ENCODE measurements at places on chromosomes 11 and 22.

DNA sequence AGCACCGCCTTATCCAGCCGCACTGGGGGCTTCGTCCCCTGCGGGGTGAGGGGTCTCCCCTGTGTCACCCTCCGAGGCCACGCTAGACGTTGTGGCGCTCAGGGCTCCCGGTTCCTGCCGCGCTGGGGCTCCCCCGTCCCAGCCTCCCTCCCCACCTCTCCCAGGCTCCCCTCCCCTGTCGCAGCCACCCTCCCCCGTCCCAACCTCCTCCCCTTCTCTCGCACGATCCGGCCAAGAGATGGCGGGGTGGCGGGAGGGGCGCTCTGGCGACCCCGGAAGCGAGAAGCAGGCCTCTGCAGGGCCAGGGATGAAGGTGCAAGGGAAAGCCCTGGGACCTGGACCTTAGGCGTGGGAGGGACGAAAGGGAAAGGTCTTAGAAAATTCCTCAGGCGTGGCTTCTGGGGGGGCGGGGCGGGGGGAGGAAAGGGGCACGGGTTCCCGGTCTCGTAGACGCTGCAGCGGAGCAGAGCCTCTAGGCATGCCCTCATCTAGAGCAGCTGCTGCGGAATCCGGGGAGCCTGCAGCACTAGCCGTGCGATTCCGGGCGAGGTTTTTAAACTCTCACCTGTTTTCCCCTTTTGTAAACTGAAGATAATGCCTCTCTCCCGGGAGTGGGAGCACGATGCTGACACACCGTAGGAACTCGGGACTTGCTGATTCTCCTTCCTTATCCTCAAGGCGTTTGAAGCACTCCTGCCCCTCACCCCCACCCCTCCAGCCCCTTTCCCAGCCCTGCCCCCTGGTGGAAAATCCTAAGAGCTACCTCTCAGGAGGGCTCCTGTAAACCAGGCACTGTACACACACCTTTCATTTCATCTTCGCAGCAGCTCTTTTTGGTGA lies 14.4 kb downstream of the KCNJ5 start:
- peak overlapping the region; percentile 68 for H3K4me3 ChIP-seq
- no peaks in the 10 kb centered on the region for H3K36me3 ChIP-seq

GRCh38 chr22:49562685-49563249 lies 264.9 kb downstream of the BRD1 start:
- H3K27me3 ChIP-seq = no peaks in the 10 kb centered on the region
- no peaks in the 10 kb centered on the region for H3K4me1 ChIP-seq

- H3K4me1 ChIP-seq = peaks cover 30% of the 10 kb centered on the region
- H3K27me3 ChIP-seq = no peaks in the 10 kb centered on the region
- peaks cover 2% of the 10 kb centered on the region for H3K36me3 ChIP-seq
Observed at GRCh38 chr22:46058091-46058420, 81.1 kb upstream of the WNT7B start.

- no peaks in the 10 kb centered on the region for H3K27me3 ChIP-seq
- no peak overlapping the region for H3K4me3 ChIP-seq
- no peaks in the 10 kb centered on the region for H3K36me3 ChIP-seq
- no peak for DNase-seq
- no peak overlapping the region for H3K27ac ChIP-seq
- H3K4me1 ChIP-seq = peaks cover 2% of the 10 kb centered on the region
Observed at GRCh38 chr11:9852465-9852864, 188.6 kb downstream of the SWAP70 start.

DNA sequence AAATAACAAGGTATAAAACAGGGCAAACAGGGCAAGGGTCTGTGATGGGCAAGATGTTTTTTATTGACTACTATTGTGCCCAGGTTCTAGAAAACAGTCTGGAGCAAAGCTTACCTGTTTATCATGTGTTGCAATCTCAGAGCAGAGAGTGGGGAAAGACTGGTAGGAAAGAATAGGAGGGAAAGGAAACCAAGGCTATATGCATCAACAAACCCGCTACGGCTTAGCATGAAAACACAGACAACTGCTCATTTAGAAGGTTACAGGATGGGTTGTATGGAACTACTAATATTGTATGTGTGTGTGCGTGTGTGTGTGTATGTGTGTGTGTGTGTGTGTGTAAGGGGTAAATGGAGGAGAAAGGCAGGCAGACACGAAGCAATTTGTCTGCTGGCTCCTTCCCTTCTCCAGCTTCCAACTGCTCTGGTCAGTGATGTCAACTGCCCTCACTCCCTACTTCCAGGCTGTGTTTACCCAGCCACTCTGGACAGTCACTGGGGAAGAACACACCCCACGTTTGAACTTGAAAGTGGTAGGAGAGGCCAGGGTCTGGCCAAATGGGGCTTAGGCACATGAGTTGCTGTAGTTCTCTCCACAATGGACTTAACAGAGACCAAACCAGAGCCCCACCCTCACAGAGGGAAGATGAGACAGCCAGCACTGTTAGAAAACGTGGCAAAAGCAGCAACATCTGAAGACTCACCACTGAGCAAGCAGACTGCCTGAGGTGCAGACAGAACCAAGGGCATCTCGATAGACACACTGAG lies 47.0 kb downstream of the GAB2 start:
- H3K4me3 ChIP-seq = no peak overlapping the region
- no peak overlapping the region for H3K27ac ChIP-seq
- peaks cover 41% of the 10 kb centered on the region for H3K4me1 ChIP-seq
- no peak for DNase-seq

DNA sequence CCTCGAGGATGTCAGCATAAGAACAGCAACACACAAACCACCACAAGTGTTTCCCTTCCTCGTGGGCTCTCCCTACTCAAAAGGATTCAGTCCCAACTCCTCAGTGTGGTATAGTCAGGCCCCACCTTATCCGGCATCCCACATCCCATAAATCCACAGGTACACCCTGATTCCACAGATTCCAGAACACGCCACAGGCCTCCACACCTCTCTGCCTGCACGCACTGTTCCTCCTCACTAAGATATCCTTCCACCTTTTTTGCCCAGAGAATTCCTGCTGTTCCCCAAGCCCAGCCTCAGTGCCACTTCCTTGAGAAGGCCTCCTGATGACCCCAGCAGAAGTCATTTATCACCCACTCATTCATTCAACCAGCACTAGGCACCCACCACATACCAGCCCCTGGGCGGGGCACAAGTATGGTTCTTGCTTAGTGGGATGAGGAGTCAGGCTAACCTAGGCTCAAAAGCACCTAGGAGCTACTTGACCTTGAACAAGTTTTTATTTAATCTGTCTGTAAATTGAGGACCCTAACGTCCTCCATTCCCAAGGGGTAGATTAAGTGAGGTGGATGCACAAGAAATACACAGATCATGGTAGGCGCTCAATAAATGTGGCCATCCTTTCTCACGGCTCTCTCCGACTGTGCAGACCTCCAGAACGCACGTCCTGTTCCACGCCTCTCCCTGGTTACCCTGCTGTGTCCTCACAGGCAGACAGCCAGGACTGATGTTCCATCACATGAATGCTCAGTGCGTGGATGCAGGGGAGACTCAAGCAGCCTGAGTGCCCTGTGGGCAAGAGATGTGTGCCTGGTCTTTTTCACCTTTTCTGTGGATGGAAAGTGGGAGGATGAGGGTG lies 2.1 kb upstream of the KCNJ4 start:
- H3K27me3 ChIP-seq = peaks cover 73% of the 10 kb centered on the region
- no peak overlapping the region for H3K27ac ChIP-seq
- no peak for DNase-seq
- H3K4me1 ChIP-seq = peaks cover 3% of the 10 kb centered on the region
- H3K4me3 ChIP-seq = peak overlapping the region; percentile 60
- peaks cover 3% of the 10 kb centered on the region for H3K36me3 ChIP-seq

DNA sequence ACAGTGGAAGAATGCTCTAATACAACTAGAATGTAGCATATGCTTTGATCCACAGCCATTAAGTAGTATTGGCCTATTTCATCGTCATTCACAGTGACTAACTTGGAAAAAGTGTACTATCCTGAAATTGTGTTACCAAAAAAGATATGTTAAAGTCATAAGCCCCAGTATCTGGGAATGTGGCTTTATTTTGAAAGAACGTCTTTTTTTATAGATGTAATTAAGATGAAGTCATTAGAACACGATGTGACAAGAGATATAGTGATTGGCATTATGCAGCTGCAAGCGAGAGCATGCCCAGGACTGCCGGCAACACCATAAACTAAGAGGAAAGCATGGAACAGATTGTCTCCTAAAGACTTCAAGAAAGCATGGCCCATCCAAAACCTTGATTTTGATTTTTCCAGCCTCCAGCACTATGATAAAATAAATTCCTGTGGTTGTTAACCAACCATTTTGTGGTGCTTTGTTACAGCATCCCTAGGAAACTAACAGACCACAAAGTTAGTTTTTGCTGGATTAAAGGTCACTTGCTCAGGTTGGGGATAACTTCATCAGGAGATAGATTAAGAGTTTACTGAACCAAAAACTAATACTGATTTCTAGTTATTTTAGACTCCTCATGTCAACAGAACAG lies 870.6 kb upstream of the LRRC4C start:
- H3K36me3 ChIP-seq = no peaks in the 10 kb centered on the region
- no peak for DNase-seq
- H3K27ac ChIP-seq = no peak overlapping the region
- H3K4me1 ChIP-seq = no peaks in the 10 kb centered on the region

DNA sequence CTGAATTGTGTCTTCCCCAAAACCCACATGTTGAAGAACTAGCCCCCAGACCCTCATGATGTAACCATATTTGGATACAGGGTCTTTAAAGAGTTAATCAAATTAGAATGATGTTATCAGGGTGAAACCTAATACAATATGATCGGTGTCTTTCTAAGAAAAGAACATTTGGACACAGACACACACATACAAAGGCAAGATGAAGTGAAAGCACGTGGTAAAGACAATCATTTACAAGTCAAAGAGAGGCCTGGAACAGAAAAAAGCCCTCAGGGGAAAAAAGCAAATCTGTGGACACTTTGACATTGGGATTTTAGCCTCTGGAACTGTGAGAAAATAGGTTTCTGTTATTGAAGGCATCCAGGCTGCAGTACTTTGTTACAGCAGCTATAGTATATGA lies 733.4 kb downstream of the JRKL start:
- no peak overlapping the region for H3K27ac ChIP-seq
- no peak overlapping the region for H3K4me3 ChIP-seq
- no peaks in the 10 kb centered on the region for H3K4me1 ChIP-seq
- no peak for DNase-seq
- no peaks in the 10 kb centered on the region for H3K36me3 ChIP-seq
- H3K27me3 ChIP-seq = no peaks in the 10 kb centered on the region

GRCh38 chr11:44199816-44200215 lies 104.3 kb downstream of the EXT2 start:
- H3K4me1 ChIP-seq = no peaks in the 10 kb centered on the region
- H3K36me3 ChIP-seq = peaks cover 42% of the 10 kb centered on the region
- no peaks in the 10 kb centered on the region for H3K27me3 ChIP-seq
- no peak overlapping the region for H3K4me3 ChIP-seq
- H3K27ac ChIP-seq = no peak overlapping the region
- no peak for DNase-seq

- DNase-seq = no peak
- peaks cover 38% of the 10 kb centered on the region for H3K27me3 ChIP-seq
- H3K4me1 ChIP-seq = peaks cover 10% of the 10 kb centered on the region
- H3K4me3 ChIP-seq = no peak overlapping the region
Observed at GRCh38 chr11:79018371-79018849, 422.4 kb downstream of the TENM4 start.

DNA sequence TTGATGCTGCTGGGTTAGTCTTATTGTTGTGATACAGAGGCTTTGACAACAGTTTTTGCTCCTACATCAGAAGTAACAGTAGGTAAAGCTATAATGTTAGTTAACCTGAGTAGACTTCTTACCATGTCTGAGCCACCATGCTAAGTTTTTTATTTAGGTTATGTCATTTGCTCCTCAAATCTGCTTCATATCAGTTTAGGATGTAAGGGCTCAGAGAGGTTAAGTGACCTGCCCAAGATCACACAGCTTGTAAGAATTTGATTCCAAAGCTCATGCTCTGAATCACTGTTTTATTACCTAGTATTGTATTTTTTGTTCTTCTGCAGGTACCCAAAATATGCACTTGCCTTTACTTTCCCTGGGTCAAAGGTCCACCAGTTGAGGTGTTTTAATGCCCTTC lies 161.7 kb downstream of the COMMD9 start:
- H3K27me3 ChIP-seq = peaks cover 18% of the 10 kb centered on the region
- no peak for DNase-seq
- H3K27ac ChIP-seq = no peak overlapping the region
- H3K36me3 ChIP-seq = no peaks in the 10 kb centered on the region
- H3K4me1 ChIP-seq = peaks cover 2% of the 10 kb centered on the region

- no peaks in the 10 kb centered on the region for H3K4me1 ChIP-seq
- H3K27ac ChIP-seq = no peak overlapping the region
- no peak for DNase-seq
- no peak overlapping the region for H3K4me3 ChIP-seq
Observed at GRCh38 chr11:106159836-106160235, 82.4 kb downstream of the AASDHPPT start.

GRCh38 chr22:32961497-32961896 lies 96.7 kb downstream of the SYN3 start:
- H3K27ac ChIP-seq = no peak overlapping the region
- no peak overlapping the region for H3K4me3 ChIP-seq
- H3K4me1 ChIP-seq = no peaks in the 10 kb centered on the region
- no peaks in the 10 kb centered on the region for H3K36me3 ChIP-seq

DNA sequence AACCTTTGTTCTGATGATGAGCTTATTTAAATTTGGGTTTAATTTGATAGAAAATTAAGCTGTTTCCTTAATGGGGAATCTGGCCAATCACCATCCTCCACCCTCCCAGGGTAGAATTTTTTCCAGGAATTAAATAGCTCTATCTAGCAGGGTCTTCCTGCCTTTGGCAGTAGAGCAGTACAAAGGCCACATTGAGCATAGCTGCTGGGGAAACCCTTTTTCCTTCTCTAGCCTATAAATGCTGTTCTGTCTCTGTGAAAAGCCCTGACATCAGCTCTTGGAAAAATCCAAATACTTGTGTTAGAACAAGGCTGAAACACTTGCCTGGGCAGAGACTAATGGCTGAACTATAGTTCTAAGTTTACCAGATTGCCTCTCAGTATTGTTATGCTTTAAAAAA lies 55.1 kb downstream of the ARHGEF12 start:
- no peak for DNase-seq
- no peak overlapping the region for H3K27ac ChIP-seq
- H3K4me1 ChIP-seq = no peaks in the 10 kb centered on the region

DNA sequence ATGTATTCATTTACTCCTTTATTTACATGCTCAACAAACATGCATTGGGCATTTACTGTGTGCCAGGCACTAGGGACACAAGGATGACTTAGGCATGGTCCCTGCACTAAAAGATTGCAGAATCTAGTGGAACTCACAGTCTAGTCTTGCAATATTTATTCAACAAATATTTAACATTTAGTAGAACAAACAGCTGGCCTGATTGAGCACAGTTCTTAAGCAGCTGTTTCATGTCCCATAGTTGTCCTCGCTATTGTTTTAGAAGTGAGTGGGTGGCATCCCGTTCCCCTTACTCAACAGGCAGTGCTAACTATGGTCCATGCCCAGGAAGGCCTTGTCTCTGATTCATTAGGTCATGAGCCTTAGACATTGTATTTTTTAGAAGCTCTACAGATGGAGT lies 459.9 kb upstream of the CADM1 start:
- H3K4me3 ChIP-seq = no peak overlapping the region
- no peaks in the 10 kb centered on the region for H3K4me1 ChIP-seq
- H3K27ac ChIP-seq = no peak overlapping the region
- H3K36me3 ChIP-seq = no peaks in the 10 kb centered on the region

Data from activated T-helper 2 cell treated with anti-CD3 and anti-CD28 coated beads, Interferon-gamma antibody, Interleukin-2, Interleukin-4, amounts not matched to agents 10 μg/mL and 5 μg/mL and 100 μg/mL, durations not matched to agents 14 hours and 24 hours and 36 hours (primary cell).